ENCODE measurements at places on chromosomes 6 and 20.

GRCh38 chr6:112337209-112337638 lies 9.9 kb upstream of the RFPL4B start:
- no peak for DNase-seq

DNA sequence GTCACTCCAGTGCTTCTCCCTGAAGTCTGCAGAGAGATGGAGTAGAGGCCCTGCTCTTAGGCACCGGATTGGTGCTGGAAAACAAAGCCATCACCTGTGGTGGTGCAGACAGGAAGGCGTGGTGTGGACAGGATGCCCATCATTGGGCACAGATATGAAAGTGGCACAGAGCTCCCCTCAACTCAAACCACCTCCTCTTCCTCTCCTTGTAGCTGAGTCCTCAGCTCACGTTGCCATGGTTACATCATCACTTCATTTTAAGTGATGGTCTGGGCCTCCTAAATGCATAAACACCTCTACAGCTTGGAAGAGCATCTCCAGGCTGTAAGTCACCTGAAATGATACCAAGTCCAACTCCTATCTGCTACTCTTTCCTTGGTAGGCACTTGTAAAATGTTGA lies 8.0 kb upstream of the RTF2 start:
- DNase-seq, result no peak

GRCh38 chr6:34630040-34630439 lies 66.5 kb downstream of the ILRUN start:
- DNase-seq, result no peak

DNA sequence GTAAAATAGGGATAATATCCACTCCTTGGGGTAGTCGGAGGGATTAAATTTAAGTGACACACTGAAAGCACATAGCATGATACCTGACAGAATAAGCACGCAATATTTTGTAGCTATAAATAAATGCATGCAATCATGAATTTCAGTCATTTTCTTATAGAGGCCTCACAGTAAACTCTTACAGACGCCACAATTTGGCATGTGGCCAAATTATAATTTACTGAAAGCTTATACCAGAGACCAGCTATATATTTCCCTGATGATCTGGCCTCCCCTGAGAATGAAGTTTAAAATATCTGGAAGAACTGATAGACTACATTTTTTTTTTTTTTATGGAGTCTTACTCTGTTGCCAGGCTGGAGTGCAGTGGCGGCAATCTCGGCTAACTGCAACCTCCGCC lies 40.9 kb downstream of the QRSL1 start:
- no peak for DNase-seq

GRCh38 chr20:33474963-33475362 lies 14.9 kb upstream of the CBFA2T2 start:
- no peak for DNase-seq

DNA sequence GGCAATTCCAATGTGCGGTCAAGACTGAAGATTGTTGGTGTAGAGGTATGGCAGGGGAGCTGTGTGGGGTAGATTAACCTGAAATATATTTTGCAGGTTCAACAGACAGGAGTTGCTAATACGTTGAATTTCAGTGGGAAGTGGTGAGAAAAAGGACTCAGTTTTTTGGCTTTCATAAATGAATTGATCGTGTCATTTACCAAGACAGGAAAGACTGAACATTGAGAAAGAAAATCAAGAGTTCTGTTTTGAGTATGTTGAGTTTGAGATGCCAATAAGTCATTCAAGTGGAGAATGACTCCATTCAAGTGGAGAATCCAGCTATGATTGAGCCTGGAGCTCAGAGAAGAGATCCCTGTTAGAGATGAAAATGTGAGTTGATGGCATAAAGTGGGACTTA lies 31.1 kb downstream of the NFYA start:
- no peak for DNase-seq

DNA sequence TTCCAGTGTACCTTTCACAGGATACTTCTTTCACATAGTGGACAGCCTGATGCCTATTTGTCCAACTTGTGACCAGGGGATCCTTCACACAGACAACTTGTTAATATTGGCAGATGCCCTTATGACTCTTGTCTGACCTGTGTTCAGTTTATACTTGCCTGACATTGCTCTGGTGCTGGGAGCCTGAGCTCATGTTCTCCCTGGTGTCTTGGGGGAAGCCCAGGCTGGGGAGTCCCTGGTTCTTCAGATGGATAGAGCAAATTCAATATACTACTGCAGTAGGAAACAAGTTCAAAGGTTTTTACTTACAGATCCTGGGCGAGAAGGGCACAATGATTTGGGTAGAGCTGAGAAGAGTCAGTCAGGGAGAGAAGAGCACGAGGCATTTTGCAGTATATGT lies 76.1 kb downstream of the NKAIN2 start:
- DNase-seq, result no peak

DNA sequence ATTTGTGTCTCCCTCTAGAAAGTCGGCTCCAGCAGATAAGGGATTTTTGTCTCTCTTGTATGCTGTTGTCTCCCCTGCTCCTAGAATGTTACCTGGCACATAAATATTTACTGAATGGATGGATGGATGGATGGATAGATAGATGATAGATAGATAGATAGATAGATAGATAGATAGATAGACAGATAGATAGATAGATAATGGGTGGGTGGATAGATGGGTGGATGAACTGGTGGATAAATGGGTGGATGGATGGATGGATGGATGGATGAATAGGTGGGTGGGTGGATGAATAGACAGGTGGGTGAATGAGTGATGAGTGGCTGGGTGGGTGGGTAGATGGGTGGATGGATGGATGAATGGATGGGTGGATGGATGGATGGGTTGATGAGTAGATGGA lies 185.0 kb downstream of the NFATC2 start:
- DNase-seq, result no peak

DNA sequence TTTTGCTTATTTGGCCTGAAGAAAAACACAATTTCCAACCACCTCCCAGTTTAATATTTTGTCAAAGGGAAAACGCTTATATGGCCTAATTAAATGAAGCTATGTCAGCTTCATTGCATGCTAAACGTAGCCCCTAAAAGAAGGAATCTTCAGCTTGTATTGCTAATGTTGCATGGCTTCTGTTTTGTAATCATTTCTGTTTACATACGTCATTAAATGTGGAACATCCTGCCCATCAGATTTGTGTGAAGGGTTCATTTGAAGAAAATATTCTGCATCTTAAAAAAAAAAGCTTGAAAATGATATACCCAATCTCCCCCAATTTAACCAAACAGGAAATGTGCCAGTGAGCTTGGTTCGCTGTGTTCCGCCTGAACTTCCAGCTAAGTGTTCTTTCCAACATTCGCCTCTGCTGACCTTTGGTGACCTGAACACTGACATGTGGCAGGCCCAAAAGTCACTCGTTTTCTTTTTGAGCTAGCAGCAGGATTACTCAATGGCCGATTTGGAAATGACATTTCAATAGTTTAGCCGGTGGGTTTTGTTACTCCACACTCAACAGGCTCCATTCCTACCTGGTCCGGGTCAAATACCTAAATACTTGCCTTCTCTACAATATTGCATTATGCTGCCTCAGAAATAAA lies 12.7 kb upstream of the SIRT5 start:
- no peak for DNase-seq

GRCh38 chr6:33724102-33725023 lies 12.9 kb upstream of the UQCC2 start:
- no peak for DNase-seq

DNA sequence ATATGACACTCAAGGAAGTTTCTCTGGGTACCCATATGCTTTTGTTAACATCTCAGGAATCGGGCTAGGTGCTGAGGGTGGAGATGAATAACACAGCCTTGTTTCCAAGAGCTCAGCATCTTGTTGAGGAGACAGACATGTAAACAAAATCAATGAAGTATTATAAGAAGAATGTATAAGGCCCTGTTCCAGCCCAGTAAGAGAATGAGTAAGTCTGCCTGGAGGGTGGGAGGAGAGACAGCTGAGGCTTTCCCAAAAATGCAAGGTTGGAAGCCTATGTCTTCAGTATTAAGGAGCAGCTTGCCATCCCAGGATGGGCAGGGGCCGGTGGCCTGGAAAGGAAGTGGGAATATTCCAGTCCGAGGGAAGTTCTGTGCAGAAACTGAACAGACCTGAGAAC lies 615.3 kb upstream of the BTBD3 start:
- DNase-seq, result no peak

DNA sequence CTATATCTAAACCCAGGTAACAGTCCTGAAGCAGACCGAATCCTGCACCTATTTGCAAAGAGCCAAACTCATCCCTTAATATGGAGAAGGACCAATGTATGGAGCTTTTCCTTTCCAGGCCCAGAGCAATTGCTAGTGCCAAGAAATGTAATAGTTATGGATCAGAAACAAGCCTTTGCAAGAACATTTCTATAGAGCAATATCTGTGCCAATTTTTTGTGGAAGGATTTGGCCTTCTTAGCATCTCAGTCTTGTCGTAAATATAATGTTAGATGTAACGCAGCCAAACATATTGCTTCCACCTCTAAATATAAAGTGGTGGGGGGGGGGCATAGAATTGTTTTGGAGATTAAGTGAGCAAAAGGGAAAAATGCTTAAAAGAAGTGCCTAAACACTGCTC lies 2.7 kb downstream of the KIAA0408 start:
- DNase-seq, result no peak

GRCh38 chr6:55584654-55585354 lies 5.8 kb upstream of the HMGCLL1 start:
- no peak for DNase-seq

DNA sequence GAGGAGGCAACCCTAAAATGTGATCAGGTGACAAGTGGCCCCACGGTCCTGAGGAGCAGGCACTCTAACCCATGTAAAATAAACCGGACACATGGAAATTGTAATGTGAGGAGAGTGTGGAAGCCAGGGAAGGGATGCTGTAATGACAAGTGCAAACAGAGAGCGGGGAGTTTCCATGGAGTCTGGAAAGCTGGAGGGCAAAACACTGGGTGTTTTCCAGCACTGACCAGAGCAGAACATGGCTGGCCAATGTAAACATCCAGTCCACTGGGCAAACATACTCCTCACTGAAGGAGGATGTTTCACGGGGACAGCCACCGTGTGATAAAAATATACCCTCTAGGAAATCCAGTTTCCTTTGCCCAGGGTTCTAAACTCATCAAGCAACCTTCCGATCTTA lies 219.0 kb upstream of the JARID2 start:
- no peak for DNase-seq

GRCh38 chr20:12570371-12570770 lies 438.4 kb upstream of the SPTLC3 start:
- DNase-seq, result no peak

GRCh38 chr20:38198238-38198861 lies 33.3 kb upstream of the TGM2 start:
- no peak for DNase-seq

GRCh38 chr6:42569102-42570028 lies 5.5 kb downstream of the UBR2 start:
- DNase-seq, result peak; percentile 85

GRCh38 chr20:62040381-62040922 lies 25.2 kb downstream of the TAF4 start:
- DNase-seq, result no peak

- no peak for DNase-seq
Measured at GRCh38 chr6:51024126-51024525, 205.5 kb downstream of the TFAP2B start.

DNA sequence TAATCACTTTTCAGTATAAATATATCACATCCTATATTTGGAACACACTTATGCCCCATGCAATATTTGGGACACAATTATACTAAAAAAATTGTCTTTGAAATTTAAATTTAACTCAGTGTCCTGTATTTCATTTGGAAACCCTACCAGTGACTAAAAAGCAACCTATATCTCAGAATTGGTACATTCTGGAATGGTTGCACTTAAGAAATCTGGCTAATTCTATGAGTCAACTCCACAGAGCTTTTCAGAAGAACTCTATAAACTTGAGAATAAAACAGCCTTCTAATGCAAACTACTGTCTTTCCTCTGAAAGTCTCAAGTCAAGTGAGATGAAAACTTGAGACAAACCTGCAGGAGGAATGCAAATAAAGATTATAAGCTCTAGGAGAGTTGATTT lies 320.2 kb downstream of the MAFB start:
- DNase-seq, result no peak

DNA sequence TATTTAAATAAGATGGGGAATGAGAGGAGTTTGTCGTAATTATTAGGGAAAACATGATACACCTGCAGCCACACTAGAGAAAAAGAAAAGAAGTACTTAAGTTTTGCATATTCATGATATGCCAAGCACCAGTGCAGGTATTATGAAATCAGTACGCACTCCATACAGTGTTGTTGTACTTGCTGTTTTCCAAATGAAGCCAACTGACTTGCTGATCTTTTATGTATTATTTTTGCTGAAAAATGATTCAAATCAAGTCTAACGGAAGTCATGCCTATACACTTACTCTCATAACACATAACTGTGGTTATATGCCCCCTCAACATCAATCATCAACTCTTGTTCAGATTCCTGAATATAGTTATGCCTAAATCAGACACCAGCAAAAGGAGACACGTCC lies 584.9 kb upstream of the EYS start:
- DNase-seq, result no peak

DNA sequence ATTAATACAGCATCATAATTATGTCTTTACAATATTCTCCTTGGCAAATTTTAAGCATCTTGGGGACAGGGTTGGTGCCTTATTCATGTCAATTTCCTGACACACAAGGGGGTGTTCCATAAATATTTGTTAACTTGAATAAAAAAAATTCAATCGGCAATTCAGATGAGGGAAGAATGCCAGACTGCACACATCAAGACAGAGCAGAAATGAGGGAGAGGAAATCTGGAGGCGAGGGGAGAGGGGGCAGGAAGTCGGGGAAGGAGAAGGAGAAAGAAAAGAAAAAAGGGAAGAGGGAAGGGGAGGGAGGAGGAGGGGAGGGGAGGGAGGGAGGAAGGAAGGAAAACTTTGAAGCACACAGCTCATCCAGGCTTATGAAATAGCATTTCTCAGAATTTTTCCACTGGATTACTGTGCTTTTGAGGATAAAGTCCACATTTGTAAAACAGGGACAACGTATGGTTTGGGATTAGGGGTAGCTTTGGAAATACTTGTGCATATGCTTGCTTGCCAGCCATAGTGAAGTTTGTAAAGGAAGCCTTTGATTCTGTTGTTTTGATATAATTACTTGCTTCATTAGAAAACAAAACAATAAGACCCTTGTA lies 362.1 kb downstream of the SAMD5 start:
- DNase-seq, result no peak

- no peak for DNase-seq
Measured at GRCh38 chr20:24720957-24721356, 228.1 kb upstream of the CST7 start.

DNA sequence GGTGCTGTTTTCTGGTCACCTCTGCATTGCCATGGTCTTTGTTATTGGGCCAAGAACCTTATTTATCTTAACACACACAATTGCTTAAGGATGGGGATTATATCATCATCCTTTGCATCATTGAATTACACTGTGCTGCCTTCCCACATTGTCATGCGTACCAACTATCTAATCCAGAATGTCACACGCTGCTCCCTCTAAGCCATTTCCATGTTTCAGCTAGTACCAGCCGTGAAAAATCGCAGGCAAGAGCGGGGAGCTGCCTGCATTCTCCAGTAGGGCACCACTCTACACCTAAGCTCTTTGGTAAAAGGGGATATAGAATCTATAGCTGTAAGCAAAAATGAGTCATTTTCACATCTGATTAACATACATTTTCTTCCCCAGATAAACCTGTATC lies 277.0 kb downstream of the PRL start:
- DNase-seq, result no peak
